ENCODE measurements at places on chromosomes 6 and 20.

GRCh38 chr6:4398791-4399190 is 263.4 kb upstream of the ECI2 start:
- no peak for DNase-seq

GRCh38 chr6:56541030-56541600 is 101.6 kb downstream of the DST start:
- no peak for DNase-seq

DNA sequence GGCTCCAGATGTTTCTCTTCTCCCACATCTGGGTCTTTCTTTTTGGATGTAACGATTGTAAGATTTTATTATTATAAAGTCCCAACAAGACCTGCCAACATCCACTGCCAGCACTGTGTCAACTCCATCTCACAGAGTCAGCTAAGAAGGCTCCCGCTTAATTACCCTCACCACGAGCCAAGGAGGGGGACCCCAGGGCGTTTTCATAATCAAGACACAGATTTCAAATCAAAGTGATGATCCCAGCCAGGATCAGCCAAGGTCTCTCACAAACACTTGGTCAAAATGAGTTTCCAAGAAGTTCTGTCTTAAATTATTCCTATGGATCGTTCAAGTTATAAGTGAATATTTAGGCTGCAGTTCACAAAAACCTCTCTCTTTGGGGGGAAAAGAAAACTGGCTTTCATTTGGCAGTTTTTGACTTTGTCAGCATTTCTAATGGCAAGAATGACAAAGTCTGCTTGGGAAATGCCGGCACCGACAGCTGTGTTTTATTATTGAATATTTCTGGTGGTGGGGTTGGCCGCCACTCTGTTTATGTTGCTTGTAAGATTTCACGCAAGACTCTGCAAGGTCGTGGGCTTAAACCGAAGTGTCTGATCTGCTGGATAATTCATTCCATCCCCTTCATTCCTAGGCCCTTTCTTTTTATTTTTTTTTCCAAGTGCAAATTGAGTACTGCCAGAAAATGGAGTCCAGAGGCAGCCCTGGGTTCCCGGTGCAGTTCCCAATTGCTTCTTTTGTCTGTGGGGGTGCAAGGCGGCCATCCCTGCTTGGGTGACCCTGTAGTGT is 170.2 kb upstream of the PMEPA1 start:
- DNase-seq: no peak

GRCh38 chr20:9028419-9028818 is 40.5 kb upstream of the PLCB4 start:
- DNase-seq: no peak

DNA sequence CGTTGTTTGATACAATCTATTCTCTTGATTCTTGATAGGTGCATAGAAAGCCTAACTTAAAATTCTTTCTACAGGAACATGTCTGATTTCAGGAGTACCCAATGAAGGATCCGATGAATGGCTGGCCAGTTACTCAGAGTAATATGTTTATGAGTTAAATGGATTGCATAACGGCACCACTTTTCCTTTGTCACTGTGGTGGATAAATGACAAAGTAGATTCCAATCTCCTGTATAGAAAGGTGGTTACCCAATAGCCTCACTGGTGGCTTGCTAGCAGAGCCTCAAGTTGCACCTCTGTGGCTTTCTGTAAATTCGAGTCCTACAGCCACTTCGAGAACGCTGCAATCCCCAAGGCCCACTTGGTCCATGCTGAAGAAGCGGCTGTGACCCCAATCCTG is 28.4 kb downstream of the LHFPL5 start:
- DNase-seq: no peak

- DNase-seq: no peak
These were observed 87.8 kb upstream of the EPB41L1 start for GRCh38 chr20:36066777-36067176.

DNA sequence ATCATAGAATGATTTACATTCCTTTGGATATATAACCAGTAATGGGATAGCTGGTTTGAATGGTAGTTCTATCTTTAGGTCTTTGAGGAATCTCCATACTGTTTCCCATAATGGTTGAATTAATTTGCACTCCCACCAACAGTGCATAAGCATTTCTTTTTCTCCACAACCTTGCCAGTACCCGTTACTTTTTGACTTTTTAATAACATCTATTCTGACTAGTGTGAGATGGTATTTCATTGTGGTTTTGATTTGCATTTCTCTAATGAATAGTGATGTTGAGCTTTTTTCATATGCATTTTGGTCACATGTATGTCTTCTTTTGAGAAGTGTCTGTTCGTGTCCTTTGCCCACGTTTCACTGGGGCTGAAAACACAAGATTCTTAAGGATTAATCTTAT is 107.3 kb downstream of the TINAG start:
- DNase-seq: no peak

DNA sequence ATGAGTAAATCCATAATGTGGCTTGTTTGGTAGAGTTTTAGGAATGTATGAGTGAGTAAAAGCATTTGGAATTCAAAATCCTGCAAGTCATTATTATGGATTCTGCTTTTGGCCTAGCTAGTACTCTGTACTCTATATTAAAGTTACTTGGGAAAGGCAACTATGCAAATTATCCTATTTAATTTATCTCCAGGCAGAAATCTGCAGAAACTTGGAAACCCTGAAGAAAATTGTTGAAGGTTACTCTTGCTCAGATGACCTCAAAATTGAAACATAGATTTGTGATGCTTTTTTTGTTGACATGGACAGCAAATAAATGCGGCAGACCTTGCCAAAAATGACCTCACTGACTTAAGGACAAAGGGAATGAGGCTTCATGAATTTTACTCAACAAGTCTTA is 477.1 kb upstream of the EYS start:
- no peak for DNase-seq

- no peak for DNase-seq
These were observed 147.4 kb upstream of the SIM1 start for GRCh38 chr6:100612094-100612493.

All from SW 1271 (cell line).